ENCODE measurements at places on chromosomes 6 and 20.
A peak's percentile ranks its signal among the peaks of the same experiment; 100 is the strongest.

DNA sequence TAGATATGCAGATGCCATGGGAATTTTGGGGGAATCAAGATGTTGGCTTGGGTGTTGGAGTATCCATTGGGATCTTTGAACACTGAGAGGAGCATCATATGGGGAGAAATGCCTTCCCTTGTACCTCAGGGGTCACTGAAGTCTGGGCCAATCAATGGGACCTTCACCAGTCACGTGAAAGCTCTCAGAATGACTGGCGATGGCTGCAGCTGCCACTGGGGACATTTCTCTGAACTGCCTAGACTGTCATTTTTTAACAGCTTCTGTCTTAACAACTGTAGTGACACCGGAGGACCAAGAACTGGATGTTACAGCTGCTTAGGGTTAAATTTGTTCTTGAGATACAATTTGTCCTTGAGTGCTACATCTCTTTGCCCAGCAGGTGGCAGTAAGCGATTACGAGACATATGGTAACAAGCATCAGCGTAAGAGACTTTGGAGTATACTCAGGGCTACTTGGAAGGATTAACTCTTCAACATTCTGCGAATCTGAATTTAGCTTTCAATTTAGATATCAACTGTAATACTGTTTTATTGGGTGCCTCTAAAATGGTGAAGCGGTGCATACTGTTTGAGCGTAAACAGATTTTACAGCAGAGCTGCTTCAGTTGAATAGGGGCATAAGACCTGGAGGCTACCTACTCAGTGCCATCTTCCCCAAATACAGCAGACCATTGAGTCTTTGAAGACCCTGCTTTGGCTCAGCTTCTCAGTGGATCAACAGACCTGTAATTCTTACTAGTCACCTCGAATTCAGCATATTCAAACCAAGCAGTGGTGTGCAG, 36.0 kb downstream of the CCN2 start:
- peaks cover 26% of the 10 kb centered on the region for H3K27me3 ChIP-seq
- H3K27ac ChIP-seq = no peak overlapping the region
- no peaks in the 10 kb centered on the region for H3K36me3 ChIP-seq
- no peaks in the 10 kb centered on the region for H3K4me1 ChIP-seq
- H3K4me3 ChIP-seq = no peak overlapping the region

- DNase-seq = no peak
- H3K4me1 ChIP-seq = no peaks in the 10 kb centered on the region
- H3K27ac ChIP-seq = no peak overlapping the region
- H3K36me3 ChIP-seq = no peaks in the 10 kb centered on the region
Measured at GRCh38 chr20:9409352-9409751, 105.0 kb upstream of the LAMP5 start.

- H3K36me3 ChIP-seq = peaks cover 76% of the 10 kb centered on the region
- H3K27me3 ChIP-seq = no peaks in the 10 kb centered on the region
- H3K4me3 ChIP-seq = no peak overlapping the region
- no peak for DNase-seq
Measured at GRCh38 chr6:136604928-136605510, 54.8 kb upstream of the MAP7 start.

GRCh38 chr6:5782783-5783547, 223.8 kb downstream of the NRN1 start:
- H3K27me3 ChIP-seq = no peaks in the 10 kb centered on the region
- no peak overlapping the region for H3K4me3 ChIP-seq
- peaks cover 4% of the 10 kb centered on the region for H3K4me1 ChIP-seq
- DNase-seq = no peak

- no peak overlapping the region for H3K4me3 ChIP-seq
- no peak for DNase-seq
- H3K27ac ChIP-seq = no peak overlapping the region
- H3K36me3 ChIP-seq = no peaks in the 10 kb centered on the region
- peaks cover 8% of the 10 kb centered on the region for H3K4me1 ChIP-seq
- no peaks in the 10 kb centered on the region for H3K27me3 ChIP-seq
Measured at GRCh38 chr6:132648356-132648755, 10.6 kb downstream of the TAAR1 start.

GRCh38 chr6:75843396-75843795, 94.4 kb downstream of the MYO6 start:
- no peak for DNase-seq
- H3K27ac ChIP-seq = no peak overlapping the region
- no peaks in the 10 kb centered on the region for H3K36me3 ChIP-seq
- no peaks in the 10 kb centered on the region for H3K27me3 ChIP-seq

DNA sequence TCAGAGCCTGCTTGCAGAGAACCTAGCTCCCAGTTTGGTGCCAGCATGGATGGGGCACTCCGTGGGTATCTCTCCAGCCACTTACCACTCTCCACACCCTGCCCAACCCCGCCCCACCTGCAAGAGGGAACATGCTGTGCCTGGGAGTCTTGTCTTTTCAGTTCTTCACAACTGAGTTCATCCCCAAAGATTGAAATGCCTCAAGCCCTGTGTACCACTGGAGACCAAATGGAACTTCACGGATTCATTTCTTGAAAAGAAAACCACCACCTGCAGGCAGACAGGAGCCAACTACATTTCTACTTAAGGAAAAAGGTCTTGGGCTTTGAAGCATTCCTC, 50.1 kb downstream of the TRERF1 start:
- no peaks in the 10 kb centered on the region for H3K27me3 ChIP-seq
- no peaks in the 10 kb centered on the region for H3K36me3 ChIP-seq

DNA sequence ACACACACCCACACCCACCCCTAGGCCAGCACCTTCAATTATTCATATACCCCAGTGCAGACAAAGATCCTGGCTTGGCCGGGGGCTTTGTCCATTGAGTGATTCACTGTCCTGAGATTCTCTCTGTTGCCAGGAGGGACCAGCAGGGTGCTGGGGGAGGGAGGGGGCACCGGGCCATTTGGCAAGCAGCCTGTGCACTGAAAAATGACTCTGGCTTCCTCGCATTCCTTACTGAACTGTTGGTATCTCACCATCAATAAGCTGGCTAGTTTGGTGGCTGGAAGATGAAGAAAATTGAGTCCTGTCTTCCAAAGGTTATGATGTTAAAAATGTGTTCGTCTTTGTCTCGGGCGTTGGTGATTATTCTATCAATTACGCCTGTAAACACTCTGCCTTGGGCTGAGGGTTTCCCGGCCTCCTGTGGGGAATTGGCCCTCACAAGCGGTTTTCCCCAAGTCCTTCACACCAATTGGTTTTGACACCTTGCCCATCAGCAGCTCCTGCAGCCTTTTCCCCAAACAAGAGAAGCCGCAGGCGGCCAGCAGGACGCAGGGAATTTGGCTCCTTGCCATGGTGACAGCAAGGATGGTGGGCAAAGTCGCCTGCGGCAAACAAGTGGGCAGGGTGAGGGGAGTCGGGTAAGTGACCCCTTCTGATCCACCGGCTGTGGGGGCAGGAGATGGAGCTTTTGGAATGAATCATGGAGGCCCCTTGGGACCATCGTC, 4.9 kb downstream of the VSTM2L start:
- peaks cover 57% of the 10 kb centered on the region for H3K27me3 ChIP-seq
- no peaks in the 10 kb centered on the region for H3K36me3 ChIP-seq
- no peak for DNase-seq

- no peaks in the 10 kb centered on the region for H3K36me3 ChIP-seq
- no peak for DNase-seq
Measured at GRCh38 chr6:76435174-76435573, 362.7 kb upstream of the IMPG1 start.

GRCh38 chr6:22878706-22879105, 309.3 kb downstream of the HDGFL1 start:
- no peak overlapping the region for H3K27ac ChIP-seq
- no peak for DNase-seq
- no peaks in the 10 kb centered on the region for H3K4me1 ChIP-seq
- H3K27me3 ChIP-seq = no peaks in the 10 kb centered on the region
- H3K4me3 ChIP-seq = no peak overlapping the region

DNA sequence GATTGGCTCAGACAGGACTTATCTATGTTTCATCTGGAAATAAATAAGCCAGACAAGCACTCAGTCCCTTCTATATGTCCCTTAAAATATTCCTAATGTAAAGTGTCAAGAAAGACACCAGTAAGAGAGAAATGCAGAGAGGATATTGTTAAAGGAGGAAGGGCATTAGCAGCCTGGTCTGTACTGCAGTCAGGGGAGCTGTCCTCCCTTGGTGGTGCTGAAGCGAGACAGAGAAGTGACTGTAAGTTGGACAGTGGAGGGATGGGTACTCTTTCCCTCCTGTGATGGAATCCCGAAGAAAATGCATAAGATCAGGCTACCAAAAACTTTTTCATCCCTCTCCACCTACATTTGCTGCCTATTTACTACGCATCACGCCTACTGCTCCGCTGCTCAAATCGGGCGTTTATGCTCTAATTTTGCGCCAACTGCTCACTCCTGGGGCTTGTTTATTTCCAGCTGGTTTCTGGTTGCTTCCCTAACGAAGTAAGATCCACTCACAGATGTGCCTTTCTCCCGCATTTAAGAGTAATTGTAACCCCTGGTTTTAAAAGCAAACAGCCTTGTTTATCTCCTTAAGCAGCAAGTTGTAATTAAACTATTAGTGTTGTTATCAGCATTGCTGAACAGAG, 35.2 kb downstream of the PHACTR1 start:
- H3K36me3 ChIP-seq = no peaks in the 10 kb centered on the region
- no peak for DNase-seq
- peaks cover 33% of the 10 kb centered on the region for H3K27me3 ChIP-seq
- no peak overlapping the region for H3K27ac ChIP-seq

GRCh38 chr20:16257021-16257420, 316.2 kb downstream of the KIF16B start:
- no peak overlapping the region for H3K27ac ChIP-seq
- DNase-seq = no peak
- H3K36me3 ChIP-seq = no peaks in the 10 kb centered on the region

- no peaks in the 10 kb centered on the region for H3K27me3 ChIP-seq
- peaks cover under 1% of the 10 kb centered on the region for H3K4me1 ChIP-seq
Measured at GRCh38 chr20:1308067-1308701, 20.8 kb downstream of the SDCBP2 start.

DNA sequence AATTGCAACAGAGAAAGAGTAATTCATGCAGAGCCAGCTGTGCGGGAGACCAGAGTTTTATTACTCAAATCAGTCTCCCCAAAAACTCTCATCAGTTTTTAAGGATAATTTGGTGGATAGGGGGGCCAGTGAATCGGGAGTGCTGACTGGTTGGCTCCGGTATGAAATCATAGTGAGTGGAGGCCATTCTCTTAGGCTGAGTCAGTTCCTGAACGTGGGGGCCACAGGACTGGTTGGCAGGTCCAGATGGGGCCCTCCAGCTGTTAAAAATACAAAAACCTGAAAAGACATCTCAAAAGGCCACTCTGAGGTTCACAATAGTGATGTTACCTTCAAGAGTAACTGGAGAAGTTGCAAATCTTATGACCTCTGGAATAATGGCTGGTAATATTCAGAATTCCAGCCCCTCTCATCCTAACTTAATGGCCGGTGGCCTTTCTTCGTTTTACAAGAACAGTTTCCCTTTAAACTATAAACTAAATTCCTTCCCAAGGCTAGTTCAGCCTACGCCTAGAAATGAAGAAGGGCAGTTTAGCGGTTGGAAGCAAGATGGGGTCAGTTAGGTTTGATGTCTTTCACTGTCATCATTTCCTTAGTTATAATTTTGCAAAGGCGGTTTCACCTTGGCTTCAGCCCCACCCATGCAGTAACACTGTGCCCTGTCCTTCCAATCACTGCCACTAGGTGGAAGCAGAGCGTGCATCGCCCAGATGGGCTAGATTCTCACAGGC, 6.8 kb upstream of the MICA start:
- no peak overlapping the region for H3K4me3 ChIP-seq
- H3K4me1 ChIP-seq = peaks cover 20% of the 10 kb centered on the region
- peaks cover 17% of the 10 kb centered on the region for H3K36me3 ChIP-seq
- DNase-seq = peak; percentile 76

- H3K4me1 ChIP-seq = peaks cover 25% of the 10 kb centered on the region
- H3K27ac ChIP-seq = peak overlapping the region; percentile 15
- H3K36me3 ChIP-seq = no peaks in the 10 kb centered on the region
- DNase-seq = peak; percentile 43
- H3K27me3 ChIP-seq = peaks cover 6% of the 10 kb centered on the region
Measured at GRCh38 chr6:3163248-3163594, 5.9 kb upstream of the TUBB2A start.

DNA sequence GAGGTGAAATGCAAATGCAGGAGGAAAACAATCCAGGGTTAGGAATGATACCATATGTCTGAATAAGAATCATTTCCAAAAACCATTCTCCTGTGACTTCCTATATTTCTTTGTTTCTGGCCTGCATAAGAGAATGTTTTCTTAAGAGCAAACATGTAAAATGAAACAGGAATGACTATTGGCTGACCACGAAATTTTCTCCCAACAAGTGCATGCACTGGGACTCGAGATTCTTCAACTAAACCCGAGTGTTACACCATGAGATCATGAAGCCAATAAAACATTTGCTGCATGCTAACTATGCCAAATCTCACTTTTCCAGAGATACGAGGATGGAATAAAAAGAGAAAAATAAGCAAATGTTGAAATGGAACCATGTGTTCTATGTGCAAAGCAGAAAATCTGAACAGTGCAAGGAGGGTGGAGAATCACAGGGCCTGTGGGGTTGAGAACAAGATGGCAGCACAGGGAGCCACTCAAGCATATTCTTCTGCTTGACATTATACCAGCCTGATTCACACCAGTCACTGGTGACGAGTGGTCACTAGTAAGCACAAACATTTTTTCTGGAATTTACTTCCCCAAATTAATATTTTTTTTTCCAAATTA, 212.2 kb upstream of the FOXA2 start:
- no peaks in the 10 kb centered on the region for H3K27me3 ChIP-seq
- no peaks in the 10 kb centered on the region for H3K36me3 ChIP-seq
- no peak overlapping the region for H3K27ac ChIP-seq
- H3K4me3 ChIP-seq = no peak overlapping the region
- no peaks in the 10 kb centered on the region for H3K4me1 ChIP-seq
- no peak for DNase-seq

DNA sequence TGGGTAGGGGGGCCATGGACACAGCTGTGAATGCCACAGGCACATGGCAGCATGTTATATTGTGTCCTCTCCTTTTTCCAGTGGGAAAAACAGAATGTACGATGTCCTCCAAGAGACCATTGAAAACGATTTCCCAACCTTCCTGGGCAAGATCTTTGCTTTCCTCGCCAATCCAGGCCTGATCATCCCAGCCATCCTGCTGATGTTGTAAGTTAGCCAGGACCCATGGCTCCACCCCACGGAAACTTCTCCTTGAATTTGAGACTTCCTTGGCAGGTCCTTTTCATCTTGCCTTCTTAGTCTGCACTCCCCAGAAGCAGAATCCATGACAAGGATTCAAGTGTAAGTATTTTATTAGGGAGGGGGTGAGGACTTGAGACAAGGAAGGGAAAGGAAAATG, 28.2 kb upstream of the NOP56 start:
- H3K36me3 ChIP-seq = no peaks in the 10 kb centered on the region
- no peak for DNase-seq
- H3K4me3 ChIP-seq = no peak overlapping the region
- H3K4me1 ChIP-seq = no peaks in the 10 kb centered on the region

- no peak overlapping the region for H3K27ac ChIP-seq
- H3K36me3 ChIP-seq = no peaks in the 10 kb centered on the region
- H3K4me1 ChIP-seq = no peaks in the 10 kb centered on the region
- no peak overlapping the region for H3K4me3 ChIP-seq
- H3K27me3 ChIP-seq = peaks cover 21% of the 10 kb centered on the region
Measured at GRCh38 chr20:43899274-43900120, 15.2 kb upstream of the TOX2 start.

All from CD14-positive monocyte (primary cell).